GM10248 (cell line): ENCODE measurements at places on chromosomes 13 and 19.

- no peak for DNase-seq
Observed at GRCh38 chr19:19062454-19063182, 1.2 kb upstream of the SLC25A42 start.

DNA sequence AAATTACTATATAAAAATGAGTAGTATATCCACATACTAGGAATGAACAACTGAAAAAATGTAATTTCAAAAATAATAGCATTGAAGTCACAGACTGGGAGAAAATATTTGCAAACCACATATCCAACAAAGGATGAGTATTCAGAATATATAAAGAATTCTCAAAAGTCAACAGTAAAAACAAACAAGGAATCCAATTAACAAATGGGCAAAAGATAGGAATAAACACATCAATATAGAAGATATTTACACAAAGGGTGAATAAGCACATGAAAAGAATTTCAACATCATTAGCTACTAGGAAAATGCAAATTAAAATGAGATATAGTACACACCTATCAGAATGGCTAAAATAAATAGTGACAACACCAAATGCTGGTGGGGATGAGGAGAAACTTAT, 37.0 kb downstream of the MYCBP2 start:
- DNase-seq = no peak

- DNase-seq = no peak
Observed at GRCh38 chr13:45508776-45509175, 44.0 kb downstream of the COG3 start.

- DNase-seq = no peak
Observed at GRCh38 chr13:110280985-110281688, 25.8 kb downstream of the COL4A1 start.

DNA sequence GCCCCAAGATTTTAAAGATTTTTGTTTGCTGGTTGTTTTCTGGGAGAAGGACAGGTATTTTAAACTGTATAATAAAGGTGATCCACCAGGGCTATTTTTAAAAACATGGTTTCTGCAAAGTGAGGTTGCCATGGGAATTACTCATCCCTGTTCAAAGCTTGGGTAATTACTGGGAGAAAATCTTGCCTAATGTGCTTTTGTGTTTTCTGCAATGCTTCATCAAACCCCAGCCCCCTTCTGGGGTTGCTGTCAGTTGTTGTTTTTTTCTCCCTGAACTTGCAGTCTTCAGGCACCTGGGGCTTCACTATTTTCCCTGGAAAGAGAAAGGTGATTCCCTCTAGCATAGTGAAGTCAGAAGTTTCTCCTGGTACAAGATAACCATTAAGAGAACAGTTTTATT, 277.2 kb downstream of the NALCN start:
- no peak for DNase-seq

DNA sequence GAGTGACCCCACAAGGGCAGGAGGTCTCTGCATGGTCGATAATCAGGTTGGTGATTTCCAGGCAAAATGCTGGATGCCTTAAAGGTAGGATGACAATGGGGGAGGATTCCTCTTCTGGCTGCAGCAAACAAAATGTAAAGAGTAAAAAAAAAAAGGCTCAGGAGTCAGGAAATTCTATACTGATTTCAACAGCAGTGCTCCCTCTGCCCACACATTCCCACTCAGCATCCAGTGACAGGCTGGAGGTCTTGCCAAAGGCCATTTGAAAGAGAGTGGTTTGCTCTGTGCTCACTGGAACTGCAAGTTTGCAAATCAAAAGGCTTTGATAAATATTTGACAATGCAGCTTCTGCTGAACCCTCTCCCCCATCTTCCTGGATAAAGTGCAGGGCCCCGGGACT, 135.4 kb downstream of the TNFRSF19 start:
- DNase-seq = no peak

GRCh38 chr13:94427313-94427953, 52.0 kb downstream of the DCT start:
- DNase-seq = no peak

- no peak for DNase-seq
Observed at GRCh38 chr19:48867746-48868113, 687 bp downstream of the PLEKHA4 start.

- no peak for DNase-seq
Observed at GRCh38 chr13:48318377-48318811, 14.8 kb downstream of the RB1 start.

GRCh38 chr13:73465617-73465971, 406.8 kb downstream of the KLF5 start:
- DNase-seq = no peak

- DNase-seq = no peak
Observed at GRCh38 chr13:95221971-95222732, 79.1 kb downstream of the ABCC4 start.

GRCh38 chr13:72397265-72397664, 330.2 kb downstream of the MZT1 start:
- DNase-seq = no peak

- DNase-seq = no peak
Observed at GRCh38 chr19:31804668-31805067, 455.4 kb upstream of the TSHZ3 start.

DNA sequence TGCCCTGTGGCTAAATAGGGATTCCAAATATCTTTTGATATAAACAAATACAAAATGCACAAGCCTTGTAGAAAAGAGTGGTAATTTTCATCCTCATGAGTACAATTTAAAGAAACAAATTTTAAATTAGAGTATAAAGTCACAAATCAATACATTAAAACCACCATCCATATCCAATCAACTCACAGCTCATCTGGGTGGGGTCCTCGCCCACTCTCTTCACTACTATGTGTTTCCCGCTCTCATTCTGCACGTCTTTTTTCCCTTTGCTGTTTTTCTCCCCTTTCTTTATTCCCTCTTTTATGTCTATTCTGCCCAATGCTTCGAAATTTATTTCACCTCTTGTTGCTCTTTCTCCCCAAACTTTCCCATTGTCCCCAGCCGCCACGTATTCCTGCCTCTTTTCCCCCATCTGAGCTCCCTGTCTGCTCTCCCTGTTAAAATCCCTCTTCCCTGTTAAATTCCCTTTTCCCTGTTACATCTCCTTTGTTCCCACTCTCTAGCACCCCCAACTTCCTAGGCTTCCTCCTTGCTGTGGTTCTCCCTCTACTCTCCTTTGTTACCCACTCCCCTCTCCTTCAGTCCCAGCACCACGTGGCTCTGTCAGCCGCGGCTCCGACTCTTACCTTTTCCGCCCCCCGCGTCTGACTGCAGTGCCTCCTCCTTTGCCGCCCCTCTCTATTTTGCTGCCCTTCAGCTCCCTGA, 1.3 kb downstream of the ZNF616 start:
- DNase-seq = peak; percentile 25

- DNase-seq = no peak
Observed at GRCh38 chr13:97616385-97616784, 182.4 kb downstream of the RAP2A start.

DNA sequence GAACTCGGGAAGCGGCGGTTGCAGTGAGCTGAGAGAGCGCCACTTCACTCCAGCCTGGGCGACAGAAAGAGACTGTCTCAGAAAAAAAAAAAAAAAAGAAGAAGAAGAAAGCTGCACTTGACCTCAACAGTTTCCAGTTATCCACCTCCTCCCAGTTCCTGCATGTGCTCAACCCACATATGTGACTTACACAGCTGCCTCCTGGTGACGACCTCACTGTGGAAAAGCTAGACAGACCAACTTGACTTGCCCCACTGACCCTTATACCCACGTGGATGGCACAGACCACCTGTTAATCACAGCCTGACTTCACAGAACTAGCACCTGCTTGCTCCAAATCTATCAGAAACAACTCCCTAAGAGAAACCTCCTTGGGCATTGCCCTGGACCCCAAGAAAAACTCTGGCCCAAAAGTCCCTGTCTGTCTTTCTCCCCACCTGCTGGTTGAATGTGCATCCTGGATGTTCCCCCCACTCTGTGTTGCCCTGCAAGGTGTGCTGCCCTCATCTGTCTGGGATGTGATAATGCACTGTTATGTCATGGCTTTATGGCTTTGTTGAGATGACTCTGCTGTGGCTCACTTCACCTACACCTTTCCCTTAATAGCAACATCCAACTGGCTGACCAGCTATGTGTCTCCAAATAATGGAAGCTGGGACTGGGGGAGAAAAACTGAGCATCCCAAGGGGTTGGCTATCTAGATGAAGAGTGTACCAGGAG, 2.8 kb downstream of the ZNF20 start:
- DNase-seq = no peak
